PC-9 (cell line): ENCODE measurements at places on chromosomes 3 and 15. TPM values are rescaled to one million over a fixed set of nuclear protein-coding genes. Genes with fewer than 3 reads are reported as not detected.

GRCh38 chr3:97736928-97737327 is 27.6 kb upstream of the ARL6 start:
- no peak overlapping the region for H3K4me3 ChIP-seq
- no peaks in the 10 kb centered on the region for H3K27me3 ChIP-seq
- no peaks in the 10 kb centered on the region for H3K4me1 ChIP-seq
- DNase-seq, result no peak
- no peaks in the 10 kb centered on the region for H3K36me3 ChIP-seq

GRCh38 chr3:46208167-46208704 is at the start of gene CCR1:
TSS of gene CCR1 (minus strand) at chr3:46208313. CDS start at chr3:46204313, 4,000 bp downstream.
- peak within 1 kb of the TSS; percentile 27; the same call in 1 of the 2 replicates for H3K27ac ChIP-seq
- no peaks in the 10 kb centered on the region for H3K36me3 ChIP-seq
- H3K27me3 ChIP-seq, result no peaks in the 10 kb centered on the region
- H3K4me1 ChIP-seq, result peaks cover 14% of the 10 kb centered on the region

DNA sequence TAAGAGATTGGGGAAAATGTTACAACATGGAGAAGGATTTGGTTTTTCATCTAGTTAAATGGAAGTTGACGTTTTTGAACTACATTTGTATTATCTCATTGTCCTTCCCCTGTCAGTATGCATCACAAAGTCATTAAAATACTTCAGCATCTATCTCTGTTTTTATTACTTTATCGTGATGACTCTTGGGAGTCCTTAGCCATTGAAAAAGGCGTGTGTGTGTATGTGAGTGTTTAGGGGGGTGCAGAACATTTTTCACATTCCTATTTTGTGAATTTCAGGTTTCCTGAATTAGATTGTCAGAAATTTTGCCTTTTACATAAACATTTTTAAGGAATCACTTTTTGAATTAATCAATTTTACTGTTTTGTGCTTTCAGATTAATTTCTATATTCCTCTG is 360.6 kb upstream of the SGO1 start:
- H3K36me3 ChIP-seq, result no peaks in the 10 kb centered on the region
- no peaks in the 10 kb centered on the region for H3K4me1 ChIP-seq
- H3K4me3 ChIP-seq, result no peak overlapping the region

- no peaks in the 10 kb centered on the region for H3K36me3 ChIP-seq
- H3K27me3 ChIP-seq, result no peaks in the 10 kb centered on the region
- no peak for DNase-seq
- H3K4me1 ChIP-seq, result peaks cover 13% of the 10 kb centered on the region
- no peak overlapping the region for H3K4me3 ChIP-seq
These were observed 84.2 kb downstream of the NEDD4 start for GRCh38 chr15:55909036-55909811.

- H3K4me1 ChIP-seq, result peaks cover 32% of the 10 kb centered on the region
- DNase-seq, result peak; percentile 89
- no peaks in the 10 kb centered on the region for H3K27me3 ChIP-seq
- H3K27ac ChIP-seq, result peak overlapping the region; percentile 78
- no peaks in the 10 kb centered on the region for H3K36me3 ChIP-seq
- H3K4me3 ChIP-seq, result no peak overlapping the region
These were observed 92.3 kb downstream of the FRMD5 start for GRCh38 chr15:44102675-44103254.

DNA sequence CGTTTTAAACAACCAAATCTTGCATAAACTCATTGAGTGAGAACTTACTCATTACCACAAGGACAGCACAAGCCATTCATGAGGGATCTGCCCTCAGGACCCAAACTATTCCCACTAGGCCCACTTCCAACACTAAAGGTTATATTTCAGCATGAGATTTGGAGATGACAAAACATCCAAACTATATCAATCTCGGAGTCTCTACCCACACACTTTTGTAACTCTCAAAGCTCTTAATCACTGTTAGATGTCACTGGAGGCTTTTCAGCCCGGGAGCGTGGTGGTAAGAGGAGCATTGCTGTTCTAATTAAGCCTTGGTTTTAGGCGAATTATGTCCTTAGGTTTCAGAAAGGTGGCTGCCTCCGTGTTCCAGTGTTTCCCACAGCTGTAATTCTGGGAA is 86.3 kb downstream of the CNTN6 start:
- no peaks in the 10 kb centered on the region for H3K36me3 ChIP-seq
- no peak overlapping the region for H3K27ac ChIP-seq
- no peaks in the 10 kb centered on the region for H3K4me1 ChIP-seq
- H3K27me3 ChIP-seq, result no peaks in the 10 kb centered on the region

DNA sequence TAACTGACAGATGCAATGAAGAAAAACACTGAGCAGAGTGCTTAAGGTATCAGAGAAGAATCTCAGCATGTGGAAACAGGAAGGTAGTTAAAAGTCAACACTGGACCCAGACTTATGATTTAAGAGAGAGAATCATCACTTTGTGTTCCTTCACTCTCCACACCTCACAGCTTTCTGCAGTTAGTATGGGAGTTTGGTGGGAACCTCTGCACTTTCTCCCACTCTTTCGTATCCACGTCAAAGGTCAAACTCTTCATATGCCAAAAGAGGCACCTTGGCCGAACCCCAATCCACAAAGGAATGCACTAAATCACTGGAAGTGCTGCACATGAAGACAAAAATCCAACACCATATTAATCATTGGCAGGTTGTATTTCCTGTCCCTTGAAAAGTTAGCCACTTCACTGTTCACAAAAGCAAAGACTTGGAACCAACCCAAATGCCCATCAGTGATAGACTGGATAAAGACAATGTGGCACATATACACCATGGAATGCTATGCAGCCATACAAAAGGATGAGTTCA is 361.2 kb downstream of the MAGI1 start:
- no peaks in the 10 kb centered on the region for H3K27me3 ChIP-seq
- peaks cover 5% of the 10 kb centered on the region; the same call in 1 of the 2 replicates for H3K4me1 ChIP-seq
- H3K27ac ChIP-seq, result no peak overlapping the region
- DNase-seq, result no peak
- no peaks in the 10 kb centered on the region for H3K36me3 ChIP-seq
- no peak overlapping the region for H3K4me3 ChIP-seq

- no peaks in the 10 kb centered on the region for H3K36me3 ChIP-seq
- no peak overlapping the region for H3K4me3 ChIP-seq
- DNase-seq, result peak; percentile 42
- peaks cover 26% of the 10 kb centered on the region for H3K27me3 ChIP-seq
- no peak overlapping the region for H3K27ac ChIP-seq
These were observed 25.1 kb downstream of the C3orf18 start for GRCh38 chr3:50542177-50543034.

DNA sequence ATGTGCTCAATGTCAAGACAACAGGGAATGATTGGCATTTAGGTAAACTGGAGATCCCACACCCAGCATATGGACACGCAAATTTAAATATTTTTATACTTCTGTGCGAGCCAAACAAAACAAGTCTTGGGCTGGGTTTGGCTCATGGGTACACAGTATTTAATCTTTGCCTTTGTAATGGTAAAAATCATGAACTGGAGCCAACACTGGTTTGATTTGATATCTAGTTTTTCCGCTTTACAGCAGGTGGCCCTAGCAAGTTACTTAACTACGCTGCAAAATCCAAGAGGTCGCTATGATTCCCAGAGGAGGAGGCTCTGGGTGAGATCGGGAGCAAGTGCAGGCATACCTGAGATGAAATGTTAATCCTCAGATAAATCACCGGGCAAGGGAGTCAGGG is 207.9 kb upstream of the SATB1 start:
- H3K4me1 ChIP-seq, result no peaks in the 10 kb centered on the region
- no peak overlapping the region for H3K27ac ChIP-seq
- H3K27me3 ChIP-seq, result no peaks in the 10 kb centered on the region
- no peak overlapping the region for H3K4me3 ChIP-seq

DNA sequence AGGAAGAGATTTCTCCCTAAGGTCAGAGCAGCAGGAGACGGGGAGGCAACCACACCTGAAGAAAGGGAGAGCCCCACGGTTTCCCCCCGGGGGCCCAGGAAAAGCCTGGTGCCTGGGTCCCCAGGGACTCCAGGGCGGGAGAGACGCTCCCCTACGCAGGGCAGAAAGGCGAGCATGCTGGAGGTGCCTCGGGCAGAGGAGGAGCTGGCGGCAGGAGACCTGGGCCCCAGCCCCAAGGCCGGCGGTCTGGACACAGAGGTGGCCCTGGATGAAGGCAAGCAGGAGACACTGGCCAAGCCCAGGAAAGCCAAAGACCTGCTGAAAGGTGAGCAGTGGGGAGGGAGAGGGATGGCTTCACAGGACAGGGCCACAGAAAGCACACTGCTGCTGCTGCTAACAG is 26.2 kb upstream of the SLC28A1 start:
- DNase-seq, result no peak
- H3K4me1 ChIP-seq, result peaks cover 44% of the 10 kb centered on the region
- no peaks in the 10 kb centered on the region for H3K36me3 ChIP-seq
- no peak overlapping the region for H3K4me3 ChIP-seq
- no peaks in the 10 kb centered on the region for H3K27me3 ChIP-seq

DNA sequence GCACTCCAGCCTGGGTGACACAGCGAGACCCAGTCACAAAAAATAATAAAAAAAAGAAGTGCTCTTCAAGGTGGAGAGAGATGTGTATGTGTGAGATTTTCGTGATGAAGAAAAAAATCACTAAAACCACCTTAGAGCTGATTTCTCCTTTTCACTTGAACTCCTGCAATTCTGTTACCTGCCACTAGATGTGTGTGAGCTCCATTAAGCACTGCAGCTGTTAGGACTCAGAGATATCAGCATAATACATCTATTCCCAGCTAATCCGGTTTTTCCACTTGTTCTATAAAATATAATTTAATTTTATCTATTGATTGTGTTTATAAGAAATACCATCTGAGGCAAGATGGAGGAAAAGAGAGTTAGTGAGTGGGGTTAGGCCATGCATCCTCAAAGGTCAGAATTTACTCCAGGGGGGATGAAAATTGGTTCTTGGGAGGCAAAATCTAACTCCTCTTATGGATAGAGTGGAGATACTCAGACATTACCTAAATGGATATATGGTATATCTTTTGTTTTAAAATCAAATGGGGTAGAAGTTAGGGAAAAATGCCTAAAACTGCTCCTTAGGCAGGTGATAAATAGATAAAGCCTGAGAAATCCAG is 152.7 kb downstream of the IL20RB start:
- no peaks in the 10 kb centered on the region for H3K4me1 ChIP-seq
- no peak for DNase-seq
- no peaks in the 10 kb centered on the region for H3K36me3 ChIP-seq
- no peak overlapping the region for H3K27ac ChIP-seq

DNA sequence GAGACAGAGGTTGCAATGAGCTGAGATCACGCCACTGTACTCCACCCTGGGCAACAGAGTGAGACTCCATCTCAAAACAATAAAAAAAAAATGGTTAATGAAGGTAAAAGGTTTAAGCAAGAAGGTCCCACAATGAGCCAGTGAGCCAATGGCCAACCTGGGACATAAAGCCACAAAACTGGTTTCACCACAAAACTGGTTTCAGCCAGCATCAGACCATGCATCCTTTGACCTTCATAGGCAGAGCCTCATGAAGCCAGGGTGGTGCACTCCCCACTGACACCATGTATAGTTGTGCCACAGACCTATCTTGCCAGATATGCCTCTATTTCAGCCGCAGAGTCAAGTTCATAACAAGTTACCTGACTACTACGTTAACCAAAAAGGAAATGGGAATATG is 41.9 kb downstream of the SCAP start:
- H3K36me3 ChIP-seq, result peaks cover 12% of the 10 kb centered on the region
- H3K4me1 ChIP-seq, result peaks cover 9% of the 10 kb centered on the region
- DNase-seq, result peak; percentile 29
- peak overlapping the region; percentile 32; the same call in 1 of the 2 replicates for H3K27ac ChIP-seq

DNA sequence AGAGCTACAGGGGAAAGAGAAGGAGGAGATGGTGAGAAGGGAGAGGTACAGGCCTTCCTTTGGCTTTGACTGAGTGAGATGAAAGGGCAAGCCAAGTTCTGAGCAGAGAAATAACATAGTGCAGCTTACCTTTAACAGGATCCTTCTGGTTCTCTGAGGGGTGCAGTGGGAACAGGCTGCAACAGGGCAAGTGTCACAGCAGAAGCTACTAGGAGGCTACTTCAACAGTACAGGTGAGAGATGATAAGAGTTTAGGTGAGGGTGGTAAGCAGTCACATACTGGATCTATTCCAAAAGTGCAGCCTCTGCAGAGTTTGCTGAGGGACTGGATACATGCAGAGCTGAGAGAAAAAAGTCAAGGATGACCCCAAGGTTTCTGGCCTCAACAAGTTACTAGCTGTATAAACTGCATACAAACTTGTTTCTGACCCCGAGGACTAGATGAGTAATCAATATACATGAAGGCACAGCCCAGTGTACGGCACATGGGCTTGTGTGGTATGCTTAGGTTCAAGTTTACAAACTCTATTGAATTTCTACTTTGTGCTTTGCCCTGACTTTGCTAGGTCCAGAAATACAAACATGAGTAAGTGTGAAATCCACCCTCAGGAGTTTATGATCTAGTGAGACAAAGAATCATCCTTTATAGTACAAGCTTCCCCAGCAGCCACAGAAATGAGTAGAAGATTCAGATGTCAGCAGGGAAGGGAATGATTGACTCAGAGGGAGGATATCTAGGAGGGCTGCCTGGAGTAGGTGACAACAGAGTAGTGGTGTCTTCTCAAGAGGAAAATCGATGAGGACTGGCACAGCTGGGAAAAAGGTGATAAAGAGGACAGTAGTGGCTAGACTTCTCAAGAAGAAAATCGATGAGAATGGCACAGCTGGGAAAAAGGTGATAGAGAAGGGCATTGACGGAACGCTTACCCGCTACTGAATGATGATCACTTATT is 78.2 kb upstream of the TJP1 start:
- H3K27ac ChIP-seq, result no peak overlapping the region
- no peak overlapping the region for H3K4me3 ChIP-seq
- H3K36me3 ChIP-seq, result no peaks in the 10 kb centered on the region
- H3K27me3 ChIP-seq, result no peaks in the 10 kb centered on the region
- no peaks in the 10 kb centered on the region for H3K4me1 ChIP-seq
- no peak for DNase-seq

- H3K27ac ChIP-seq, result no peak overlapping the region
- H3K36me3 ChIP-seq, result no peaks in the 10 kb centered on the region
- H3K27me3 ChIP-seq, result no peaks in the 10 kb centered on the region
- H3K4me3 ChIP-seq, result no peak overlapping the region
- H3K4me1 ChIP-seq, result no peaks in the 10 kb centered on the region
These were observed 238.6 kb upstream of the CHRM5 start for GRCh38 chr15:33729653-33730052.

DPPA4 gene
- not detected in 2 replicates for total RNA-seq

CAMK2N2 gene
- total RNA-seq, result 2.2 and 2.6 TPM in 2 replicates

NPAP1 gene
- total RNA-seq, result not detected in 2 replicates

STT3B gene
- 110 and 155 TPM in 2 replicates for total RNA-seq
